Large intestine (tissue), 12 donors: ENCODE measurements at places on chromosomes 3 and 15. TPM values are rescaled to one million over a fixed set of nuclear protein-coding genes. Genes with fewer than 3 reads are reported as not detected.

DNA sequence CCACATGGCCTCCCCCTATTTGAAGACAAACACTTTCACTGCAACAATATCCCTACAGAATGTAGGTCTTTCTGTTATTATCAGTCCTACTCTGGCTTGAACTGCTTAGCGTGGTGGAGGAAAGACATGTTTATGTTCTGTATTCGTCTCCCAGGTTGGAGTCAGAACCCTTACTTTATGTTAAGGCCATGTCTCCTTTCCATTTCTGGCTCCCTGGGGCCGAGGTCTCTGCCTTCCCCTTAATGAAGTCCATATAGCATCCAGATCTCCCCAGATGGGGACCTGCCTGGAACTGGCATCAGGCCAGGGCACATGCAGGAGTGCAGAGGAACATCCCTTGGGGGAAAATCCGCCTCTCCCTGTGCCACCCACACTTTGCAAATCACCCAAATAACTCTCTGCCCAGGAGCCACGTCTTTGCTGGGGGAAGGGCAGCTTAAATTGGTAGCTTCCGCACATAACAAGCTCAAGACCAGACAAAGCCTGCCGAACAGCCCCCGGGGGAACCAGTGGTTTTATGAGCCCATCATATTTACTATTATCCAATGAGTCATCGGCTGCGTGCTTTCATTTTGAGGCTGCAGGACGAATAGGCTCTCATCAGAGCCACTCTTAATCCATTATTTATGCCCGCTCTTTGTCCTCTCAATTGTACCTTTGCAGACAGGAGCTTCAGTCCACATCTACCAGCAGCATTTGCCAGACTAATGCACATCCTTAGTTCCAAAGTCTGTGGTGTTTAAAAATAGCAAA, 237.0 kb downstream of the UACA start:
- peak; percentile 63 for DNase-seq

Gene ISG20
- 4.9 TPM for polyA plus RNA-seq

Gene RLBP1
- polyA plus RNA-seq = 2.8 TPM

Gene WNT7A
- 0.01 TPM for polyA plus RNA-seq

Gene TICRR
- polyA plus RNA-seq = 3.9 TPM

GRCh38 chr3:71310359-71310979, 273.1 kb downstream of the FOXP1 start:
- DNase-seq = no peak

Gene SCAP
- polyA plus RNA-seq = 64.4 TPM

- peak; percentile 82 for DNase-seq
These were observed at the start of gene CLDN1 for GRCh38 chr3:190321789-190322603. CLDN1 (minus strand) TSS chr3:190322446; CDS start chr3:190322206, 240 bp downstream.

GRCh38 chr3:86785386-86785785, 205.6 kb downstream of the VGLL3 start:
- DNase-seq = no peak

- DNase-seq = no peak
These were observed 6.1 kb upstream of the SLCO2A1 start for GRCh38 chr3:134035836-134036235.

Gene PHLDB2
- 22.2 TPM for polyA plus RNA-seq

DNA sequence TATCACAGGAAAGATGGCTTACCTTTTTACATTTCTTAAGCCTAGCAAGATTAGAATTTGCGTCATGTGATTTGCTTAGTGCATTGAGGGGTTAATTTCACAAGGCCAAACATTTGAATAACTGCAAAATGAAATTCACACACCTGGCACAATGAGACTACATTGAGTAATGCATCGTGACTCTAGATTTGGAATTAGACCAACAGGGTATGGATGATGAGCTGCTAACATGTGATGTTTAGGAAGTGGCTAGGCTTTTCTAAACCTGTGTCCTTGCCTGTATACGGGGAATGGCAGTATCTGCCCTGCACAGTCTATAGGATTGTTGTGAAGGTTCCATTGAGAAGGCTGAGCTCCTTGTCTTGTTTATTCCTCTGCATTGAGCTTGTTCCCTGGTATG, 160.1 kb downstream of the MFSD1 start:
- DNase-seq = no peak

Gene AGBL1
- polyA plus RNA-seq = 0.04 TPM
